ENCODE measurements at places on chromosomes 7 and 10.
A peak's percentile ranks its signal among the peaks of the same experiment; 100 is the strongest.

DNA sequence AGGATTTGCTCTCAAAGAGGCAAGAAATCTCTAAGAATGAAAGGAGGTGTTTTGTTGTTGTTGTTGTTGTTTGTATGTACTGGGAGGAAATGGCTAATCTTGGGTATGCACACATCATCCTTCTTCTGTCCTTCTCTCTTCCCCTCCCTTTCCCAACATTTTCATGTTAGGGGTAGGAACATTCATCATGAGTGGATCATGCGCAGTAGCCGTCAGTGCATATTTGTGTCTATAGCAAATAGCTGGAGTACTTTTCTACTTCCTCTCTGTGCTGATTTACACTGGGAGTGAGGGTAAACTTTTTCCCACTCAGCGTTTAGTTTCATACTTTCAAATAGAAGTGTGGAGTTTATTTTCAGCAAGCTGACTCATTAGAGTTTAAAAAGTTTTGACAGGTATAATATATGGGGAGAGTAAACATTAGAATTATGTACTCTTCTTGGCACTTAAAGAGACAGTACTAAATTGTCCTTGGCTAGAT is 80.5 kb upstream of the PRKG1 start:
- H3K4me1 ChIP-seq, result peaks cover 17% of the 10 kb centered on the region
- H3K36me3 ChIP-seq, result no peaks in the 10 kb centered on the region

GRCh38 chr10:98795467-98795866 is 348.7 kb upstream of the HPS1 start:
- H3K4me3 ChIP-seq, result no peak overlapping the region
- no peak for DNase-seq
- H3K36me3 ChIP-seq, result no peaks in the 10 kb centered on the region
- H3K4me1 ChIP-seq, result no peaks in the 10 kb centered on the region

- peak overlapping the region; percentile 17 for H3K27ac ChIP-seq
- peaks cover 20% of the 10 kb centered on the region for H3K4me1 ChIP-seq
- H3K36me3 ChIP-seq, result no peaks in the 10 kb centered on the region
- no peaks in the 10 kb centered on the region for H3K27me3 ChIP-seq
- DNase-seq, result peak; percentile 56
Measured at GRCh38 chr7:40717242-40717641, 582.4 kb downstream of the SUGCT start.

GRCh38 chr10:84398696-84399095 is 70.3 kb downstream of the CCSER2 start:
- H3K4me1 ChIP-seq, result no peaks in the 10 kb centered on the region
- peaks cover 4% of the 10 kb centered on the region for H3K36me3 ChIP-seq
- no peak overlapping the region for H3K27ac ChIP-seq
- no peak for DNase-seq

GRCh38 chr7:141359262-141359661 is 191.9 kb upstream of the AGK start:
- peaks cover 19% of the 10 kb centered on the region for H3K4me1 ChIP-seq
- DNase-seq, result no peak
- H3K4me3 ChIP-seq, result no peak overlapping the region
- H3K27ac ChIP-seq, result no peak overlapping the region
- no peaks in the 10 kb centered on the region for H3K36me3 ChIP-seq
- H3K27me3 ChIP-seq, result no peaks in the 10 kb centered on the region

GRCh38 chr10:101817337-101818118 is 716 bp downstream of the OGA start:
- H3K27ac ChIP-seq, result peak overlapping the region; percentile 100
- H3K4me3 ChIP-seq, result peak overlapping the region; percentile 94
- H3K36me3 ChIP-seq, result peaks cover 9% of the 10 kb centered on the region
- peak; percentile 74 for DNase-seq

- H3K27ac ChIP-seq, result no peak overlapping the region
- no peak overlapping the region for H3K4me3 ChIP-seq
- no peak for DNase-seq
Measured at GRCh38 chr10:4108693-4109092, 323.7 kb upstream of the KLF6 start.

GRCh38 chr10:61779950-61780659 is 117.4 kb downstream of the CABCOCO1 start:
- H3K4me1 ChIP-seq, result no peaks in the 10 kb centered on the region
- no peak overlapping the region for H3K4me3 ChIP-seq
- H3K36me3 ChIP-seq, result no peaks in the 10 kb centered on the region
- H3K27me3 ChIP-seq, result no peaks in the 10 kb centered on the region
- H3K27ac ChIP-seq, result no peak overlapping the region

- H3K4me3 ChIP-seq, result no peak overlapping the region
- DNase-seq, result no peak
- H3K27me3 ChIP-seq, result no peaks in the 10 kb centered on the region
- H3K36me3 ChIP-seq, result no peaks in the 10 kb centered on the region
Measured at GRCh38 chr7:111678281-111678680, 116.0 kb upstream of the IMMP2L start.

- no peak overlapping the region for H3K27ac ChIP-seq
- DNase-seq, result no peak
- peaks cover 6% of the 10 kb centered on the region for H3K4me1 ChIP-seq
- H3K36me3 ChIP-seq, result no peaks in the 10 kb centered on the region
Measured at GRCh38 chr7:22842973-22843372, 20.3 kb upstream of the TOMM7 start.

DNA sequence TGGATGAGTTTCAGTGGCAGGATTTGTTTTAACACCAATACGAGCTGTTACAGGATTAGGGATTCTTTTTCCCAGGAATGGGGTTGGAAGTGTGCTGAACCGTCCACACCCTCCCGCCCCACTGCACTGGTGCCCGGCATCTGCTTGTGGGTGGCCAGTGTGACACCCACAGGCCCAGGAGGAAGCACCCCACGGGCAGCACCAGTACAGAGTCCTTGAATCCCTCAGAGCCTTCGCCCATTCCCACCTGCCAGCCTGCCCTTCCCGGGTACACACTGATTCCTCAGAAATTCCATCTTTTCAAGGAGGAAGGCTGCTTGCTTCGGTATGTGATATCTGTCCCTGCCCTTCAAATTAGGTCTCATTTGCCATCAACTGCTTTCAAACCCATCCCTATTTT is 15.4 kb downstream of the INSIG1 start:
- no peak overlapping the region for H3K27ac ChIP-seq
- peaks cover 10% of the 10 kb centered on the region for H3K36me3 ChIP-seq
- no peak for DNase-seq
- H3K4me1 ChIP-seq, result no peaks in the 10 kb centered on the region

GRCh38 chr7:151869109-151869428 is 7.8 kb downstream of the PRKAG2 start:
- peaks cover 6% of the 10 kb centered on the region for H3K4me1 ChIP-seq
- H3K27me3 ChIP-seq, result no peaks in the 10 kb centered on the region
- no peak overlapping the region for H3K4me3 ChIP-seq
- no peak overlapping the region for H3K27ac ChIP-seq
- DNase-seq, result no peak

DNA sequence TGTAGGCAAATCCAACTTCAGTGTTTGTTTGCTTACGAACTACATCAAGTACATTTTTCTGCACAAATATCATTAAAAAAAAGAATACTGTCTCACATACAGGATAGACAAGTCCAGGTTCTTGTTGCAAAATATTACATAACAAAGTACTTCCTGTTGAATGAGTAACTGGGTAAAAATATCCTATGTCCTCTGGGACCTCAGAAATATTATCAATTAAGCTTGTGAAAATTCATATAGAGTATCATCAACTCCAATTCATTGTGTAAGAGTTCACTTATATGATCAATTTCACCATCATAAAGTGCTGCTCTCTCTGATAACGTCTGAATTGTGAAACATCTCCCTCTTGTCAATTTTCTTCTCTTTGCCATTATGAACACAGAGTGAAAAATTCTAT is 22.6 kb downstream of the HERC4 start:
- no peak overlapping the region for H3K27ac ChIP-seq
- no peaks in the 10 kb centered on the region for H3K36me3 ChIP-seq
- no peak overlapping the region for H3K4me3 ChIP-seq
- no peak for DNase-seq
- no peaks in the 10 kb centered on the region for H3K27me3 ChIP-seq

DNA sequence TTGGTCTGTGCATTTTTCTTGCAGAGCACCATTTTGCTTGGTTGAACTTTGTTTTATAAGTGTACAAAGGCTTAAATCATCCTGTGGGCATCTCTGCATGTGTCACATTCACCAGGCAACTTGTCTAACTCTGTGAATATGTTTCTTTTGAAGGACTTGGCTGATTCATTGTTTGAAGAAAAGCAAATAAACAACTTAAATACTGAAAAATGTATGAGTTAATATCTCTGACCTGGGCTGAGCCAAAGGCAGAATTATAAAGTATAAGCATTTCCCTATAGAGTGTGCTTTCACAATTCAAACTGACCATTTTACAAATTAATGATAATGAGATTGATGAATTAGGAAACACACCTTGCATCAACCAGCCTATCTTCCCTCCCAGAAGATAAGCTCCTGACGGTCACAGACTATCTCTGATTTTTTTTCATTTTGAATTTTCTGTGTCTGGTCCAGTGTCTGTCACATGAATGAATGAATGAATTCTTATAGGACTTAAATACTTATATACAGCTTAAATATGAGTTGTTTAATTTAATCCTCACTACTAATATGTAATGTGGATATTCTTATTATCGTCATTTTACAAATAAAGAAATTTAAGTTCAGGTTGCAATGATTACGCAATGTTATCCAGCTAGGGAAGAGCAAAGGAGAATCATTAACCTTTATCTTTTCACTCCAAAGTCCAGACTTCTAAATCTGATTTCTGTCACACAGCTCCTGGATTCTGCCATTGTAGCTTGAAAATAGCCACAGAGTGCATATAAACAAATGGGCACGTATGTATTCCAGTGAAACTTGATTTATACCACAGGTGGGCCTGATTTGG is 182.0 kb upstream of the PHYHIPL start:
- H3K4me3 ChIP-seq, result no peak overlapping the region
- H3K27me3 ChIP-seq, result no peaks in the 10 kb centered on the region
- H3K4me1 ChIP-seq, result peaks cover 5% of the 10 kb centered on the region
- H3K36me3 ChIP-seq, result no peaks in the 10 kb centered on the region
- DNase-seq, result no peak

- no peaks in the 10 kb centered on the region for H3K27me3 ChIP-seq
- no peak overlapping the region for H3K4me3 ChIP-seq
- peaks cover 9% of the 10 kb centered on the region for H3K4me1 ChIP-seq
- H3K36me3 ChIP-seq, result no peaks in the 10 kb centered on the region
- H3K27ac ChIP-seq, result no peak overlapping the region
- no peak for DNase-seq
Measured at GRCh38 chr10:107098326-107098725, 66.2 kb downstream of the SORCS1 start.

GRCh38 chr10:98249134-98249533 is 18.9 kb downstream of the LOXL4 start:
- DNase-seq, result no peak
- no peak overlapping the region for H3K4me3 ChIP-seq
- H3K27me3 ChIP-seq, result no peaks in the 10 kb centered on the region
- peaks cover 10% of the 10 kb centered on the region for H3K4me1 ChIP-seq
- H3K36me3 ChIP-seq, result no peaks in the 10 kb centered on the region

GRCh38 chr10:13990946-13991345 is 339.8 kb downstream of the FRMD4A start:
- H3K4me3 ChIP-seq, result no peak overlapping the region
- H3K36me3 ChIP-seq, result no peaks in the 10 kb centered on the region

GRCh38 chr7:90772410-90772809 is 176.3 kb downstream of the CDK14 start:
- no peaks in the 10 kb centered on the region for H3K27me3 ChIP-seq
- H3K27ac ChIP-seq, result no peak overlapping the region
- H3K4me1 ChIP-seq, result peaks cover 3% of the 10 kb centered on the region
- no peaks in the 10 kb centered on the region for H3K36me3 ChIP-seq
- DNase-seq, result no peak
- H3K4me3 ChIP-seq, result no peak overlapping the region

- no peaks in the 10 kb centered on the region for H3K4me1 ChIP-seq
- H3K36me3 ChIP-seq, result no peaks in the 10 kb centered on the region
- H3K27me3 ChIP-seq, result no peaks in the 10 kb centered on the region
Measured at GRCh38 chr7:2213551-2214215, 19.1 kb downstream of the MAD1L1 start.

- no peaks in the 10 kb centered on the region for H3K4me1 ChIP-seq
- no peak for DNase-seq
- no peak overlapping the region for H3K4me3 ChIP-seq
- H3K27me3 ChIP-seq, result no peaks in the 10 kb centered on the region
- H3K27ac ChIP-seq, result no peak overlapping the region
- no peaks in the 10 kb centered on the region for H3K36me3 ChIP-seq
Measured at GRCh38 chr7:35748371-35748770, 52.5 kb upstream of the SEPTIN7 start.

DNA sequence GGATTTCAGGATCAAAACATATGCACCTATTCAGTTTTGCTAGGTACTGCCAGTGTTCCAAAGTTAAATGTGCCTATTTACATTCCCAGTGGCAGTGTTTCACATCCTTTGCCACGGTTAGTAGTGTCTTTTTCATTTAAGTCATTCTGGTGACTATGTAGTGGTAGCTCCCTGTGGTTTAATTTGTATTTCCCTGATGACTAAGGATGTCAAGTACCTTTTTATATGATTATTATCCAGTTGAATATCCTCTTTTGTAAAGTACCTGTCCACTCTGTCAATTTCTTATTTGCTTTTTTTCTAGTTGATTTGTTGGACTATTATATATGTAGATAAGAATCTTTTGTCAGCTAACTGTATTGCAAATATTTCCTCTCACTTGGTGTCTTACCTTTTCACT is 45.1 kb downstream of the TMEM60 start:
- no peak for DNase-seq
- no peaks in the 10 kb centered on the region for H3K4me1 ChIP-seq
- H3K4me3 ChIP-seq, result no peak overlapping the region

DNA sequence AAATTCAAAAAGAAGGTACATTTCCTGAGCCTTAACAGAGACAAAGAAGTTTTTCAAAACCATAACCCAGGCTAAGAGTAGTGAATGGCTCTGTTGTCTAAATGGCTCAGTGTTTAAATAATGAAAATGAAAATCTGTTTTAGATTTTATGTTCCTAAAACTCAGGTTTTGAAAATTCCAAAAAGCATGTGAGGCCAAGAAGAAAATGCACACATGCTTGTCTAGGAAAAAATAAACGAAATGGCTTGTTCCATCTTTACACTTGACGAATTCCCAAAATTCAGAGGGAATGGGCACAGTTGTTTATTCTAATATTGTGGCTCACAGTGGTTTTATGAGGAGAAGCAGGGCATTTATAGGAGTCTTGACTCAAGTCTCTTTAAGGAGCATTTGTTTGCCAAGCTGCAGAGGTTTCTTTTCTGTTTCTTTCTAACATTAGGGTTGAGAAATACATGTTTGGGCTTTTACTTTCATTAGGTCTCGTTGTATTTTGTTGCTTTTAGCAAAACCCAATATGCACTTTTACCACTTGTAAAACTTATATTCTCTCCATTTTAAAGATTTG is 527.6 kb upstream of the ANKRD30A start:
- DNase-seq, result no peak
- no peak overlapping the region for H3K4me3 ChIP-seq
- no peaks in the 10 kb centered on the region for H3K4me1 ChIP-seq
- H3K36me3 ChIP-seq, result no peaks in the 10 kb centered on the region

- no peak overlapping the region for H3K4me3 ChIP-seq
- H3K27me3 ChIP-seq, result no peaks in the 10 kb centered on the region
- H3K4me1 ChIP-seq, result peaks cover 15% of the 10 kb centered on the region
Measured at GRCh38 chr7:35735396-35735795, 40.5 kb upstream of the HERPUD2 start.

GRCh38 chr7:98341106-98341505 is 59.6 kb downstream of the BRI3 start:
- no peak overlapping the region for H3K4me3 ChIP-seq
- DNase-seq, result no peak
- no peak overlapping the region for H3K27ac ChIP-seq
- H3K27me3 ChIP-seq, result no peaks in the 10 kb centered on the region

Data from neural progenitor cell (in vitro differentiated cells).